ENCODE measurements at places on chromosomes 3 and 15.

GRCh38 chr15:89765694-89766093 is 10.4 kb upstream of the MESP2 start:
- DNase-seq, result no peak

- no peak for DNase-seq
Observed at GRCh38 chr3:169846458-169847193, 23.1 kb downstream of the LRRC31 start.

- no peak for DNase-seq
Observed at GRCh38 chr3:156291272-156292123, 171.1 kb downstream of the KCNAB1 start.

DNA sequence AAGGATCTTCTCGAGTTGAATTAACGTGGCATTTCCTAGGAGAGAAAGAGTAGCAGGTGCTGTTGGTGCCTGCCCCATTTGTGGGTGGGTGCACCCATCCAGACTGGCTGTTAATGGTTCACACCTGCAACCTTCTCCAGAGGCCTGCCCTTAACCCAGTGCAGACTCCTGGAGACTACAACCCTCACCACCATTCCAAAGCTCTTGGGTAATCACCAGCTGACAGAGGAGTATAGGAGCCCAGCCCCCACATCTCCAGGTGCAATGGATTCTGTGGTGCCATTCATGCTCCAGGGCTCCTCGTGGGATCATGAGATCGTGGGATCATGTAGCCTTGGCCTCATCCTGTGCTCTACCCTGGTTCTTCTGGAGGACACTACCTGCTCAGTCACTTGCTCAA is 60.2 kb downstream of the SEMA5B start:
- DNase-seq, result no peak

GRCh38 chr3:13240928-13241618 is 167.8 kb upstream of the IQSEC1 start:
- DNase-seq, result no peak

DNA sequence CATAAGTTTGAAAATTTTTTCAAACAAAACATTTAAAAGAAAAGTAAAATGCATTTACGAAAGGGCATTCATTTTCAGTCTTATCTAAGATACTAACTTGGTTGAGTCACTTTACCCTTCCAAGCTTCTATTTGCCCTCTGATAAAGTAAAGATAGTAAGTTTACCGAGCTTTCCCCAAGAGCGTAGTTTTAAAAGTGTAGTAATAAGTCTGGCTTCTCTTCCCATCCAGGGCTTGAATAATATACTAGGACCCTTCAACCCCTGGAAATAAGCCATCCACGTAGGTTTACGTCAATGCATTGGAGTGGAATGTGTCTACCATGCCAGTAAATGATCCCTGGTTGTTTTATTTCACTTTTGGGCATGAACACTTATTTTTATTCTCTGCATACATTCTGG is 608.3 kb downstream of the NTRK3 start:
- no peak for DNase-seq

DNA sequence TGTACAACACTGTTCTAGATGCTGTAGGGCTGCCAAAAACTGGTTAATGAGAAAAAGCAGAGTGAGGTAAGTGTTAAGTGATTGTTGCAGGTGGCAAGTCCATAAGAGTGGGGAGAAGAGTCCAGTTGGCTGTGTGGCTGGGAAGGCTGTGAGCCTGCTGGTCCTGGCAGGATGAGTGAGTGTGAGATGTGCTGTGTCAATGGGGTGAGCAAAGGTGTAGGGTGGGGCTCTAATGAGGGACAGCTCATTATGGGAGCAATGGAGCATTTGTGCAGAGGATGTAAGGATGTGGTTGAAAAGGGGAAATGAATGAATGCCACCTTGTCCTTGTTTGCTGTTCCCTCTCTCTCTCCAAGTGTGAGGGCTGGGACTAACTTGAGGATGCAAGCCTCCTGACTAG is 145.3 kb upstream of the ROPN1 start:
- DNase-seq, result no peak

- DNase-seq, result no peak
Observed at GRCh38 chr15:92711457-92711831, 55.9 kb upstream of the FAM174B start.

- no peak for DNase-seq
Observed at GRCh38 chr3:45864760-45865519, 21.4 kb upstream of the CCR9 start.

GRCh38 chr3:125594125-125594524 is 1.2 kb downstream of the OSBPL11 start:
- DNase-seq, result no peak

All from activated T-cell treated with anti-CD3 and anti-CD28 coated beads for 24 hours (primary cell).